ENCODE measurements at places on chromosomes 1 and 21.

DNA sequence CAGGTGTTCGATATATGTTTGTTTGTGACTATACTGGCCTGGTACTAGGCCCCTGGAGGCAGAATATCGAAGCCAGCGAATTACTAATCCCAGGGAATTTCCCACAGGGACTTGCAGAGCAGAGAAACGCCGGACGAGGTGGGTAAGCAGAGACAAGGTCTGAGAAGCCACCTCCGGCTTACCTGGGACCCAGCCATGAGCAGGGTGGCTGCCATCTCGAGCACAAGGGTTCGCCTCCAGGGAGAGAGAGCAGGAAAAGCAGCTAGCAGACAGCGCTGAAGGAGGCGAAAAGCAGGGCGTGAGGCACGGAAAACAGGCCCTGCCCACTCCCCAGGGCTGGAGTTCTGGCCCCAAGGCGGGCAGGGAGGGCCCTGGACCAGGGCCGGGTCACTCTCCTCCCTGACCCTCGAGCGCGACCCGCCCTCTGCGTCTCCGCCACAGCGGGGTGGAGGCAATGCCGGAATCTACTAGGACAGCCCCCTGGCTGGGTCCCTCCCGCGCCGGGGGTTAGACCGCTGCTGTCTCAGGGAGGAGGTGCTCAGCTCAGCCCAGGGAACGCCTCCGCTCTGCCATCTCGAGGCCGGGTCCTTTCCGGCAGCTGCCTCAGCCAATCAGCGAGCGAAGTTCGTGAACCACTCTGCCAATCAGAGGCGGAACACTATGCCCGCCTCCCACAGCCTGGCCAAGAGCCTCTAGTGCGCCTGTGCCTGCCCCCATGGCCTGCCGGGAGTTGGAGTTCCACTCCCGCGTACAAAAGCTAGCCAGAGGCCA, 1.7 kb downstream of the ZNF436 start:
- DNase-seq: peak; percentile 96

DNA sequence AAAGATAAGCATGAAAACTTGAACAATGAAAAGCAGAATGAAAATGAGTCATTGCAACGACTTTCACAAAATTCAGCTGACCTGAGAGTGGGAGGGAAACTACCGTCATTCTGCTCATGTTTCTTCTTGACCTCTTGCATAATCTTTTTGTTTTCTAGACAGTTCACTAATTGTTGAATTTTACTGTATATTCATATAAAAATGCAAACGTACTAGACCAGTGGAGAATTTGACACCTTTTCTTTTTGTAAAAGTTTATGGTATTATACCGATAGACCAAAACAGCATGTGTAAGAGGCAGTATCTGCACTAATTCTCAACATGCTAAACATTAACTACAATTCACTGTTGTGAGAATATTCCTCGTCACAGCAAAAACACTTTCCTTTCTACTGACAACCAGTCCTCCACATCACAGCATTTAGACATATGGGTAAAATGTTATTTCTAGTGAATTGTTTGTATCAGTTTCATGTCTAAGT, 137.8 kb downstream of the GREM2 start:
- DNase-seq: no peak

GRCh38 chr1:192747301-192747700, 61.5 kb upstream of the RGS2 start:
- no peak for DNase-seq

- DNase-seq: no peak
Measured at GRCh38 chr1:187143783-187144182, 315.0 kb downstream of the PLA2G4A start.

GRCh38 chr1:203328714-203329122, 22.2 kb downstream of the FMOD start:
- no peak for DNase-seq

DNA sequence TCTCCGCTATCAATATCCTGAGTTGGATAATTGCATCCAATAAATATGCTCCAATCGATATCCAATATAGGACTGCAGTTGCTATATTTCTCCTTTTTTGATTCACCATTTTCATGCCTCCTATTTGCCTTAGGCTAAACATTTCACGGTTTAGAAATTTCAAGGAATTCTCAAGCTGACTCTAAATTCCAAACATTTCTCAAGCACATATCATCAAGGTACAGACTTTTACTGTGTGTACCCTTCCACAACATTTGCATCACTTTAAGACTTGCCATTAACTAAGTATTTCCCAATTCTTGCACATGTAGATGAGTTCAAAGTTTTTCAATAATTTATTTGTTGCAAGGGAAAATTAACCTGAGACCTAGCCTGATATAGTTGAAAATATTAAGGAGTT, 795.2 kb upstream of the TMPRSS15 start:
- no peak for DNase-seq

DNA sequence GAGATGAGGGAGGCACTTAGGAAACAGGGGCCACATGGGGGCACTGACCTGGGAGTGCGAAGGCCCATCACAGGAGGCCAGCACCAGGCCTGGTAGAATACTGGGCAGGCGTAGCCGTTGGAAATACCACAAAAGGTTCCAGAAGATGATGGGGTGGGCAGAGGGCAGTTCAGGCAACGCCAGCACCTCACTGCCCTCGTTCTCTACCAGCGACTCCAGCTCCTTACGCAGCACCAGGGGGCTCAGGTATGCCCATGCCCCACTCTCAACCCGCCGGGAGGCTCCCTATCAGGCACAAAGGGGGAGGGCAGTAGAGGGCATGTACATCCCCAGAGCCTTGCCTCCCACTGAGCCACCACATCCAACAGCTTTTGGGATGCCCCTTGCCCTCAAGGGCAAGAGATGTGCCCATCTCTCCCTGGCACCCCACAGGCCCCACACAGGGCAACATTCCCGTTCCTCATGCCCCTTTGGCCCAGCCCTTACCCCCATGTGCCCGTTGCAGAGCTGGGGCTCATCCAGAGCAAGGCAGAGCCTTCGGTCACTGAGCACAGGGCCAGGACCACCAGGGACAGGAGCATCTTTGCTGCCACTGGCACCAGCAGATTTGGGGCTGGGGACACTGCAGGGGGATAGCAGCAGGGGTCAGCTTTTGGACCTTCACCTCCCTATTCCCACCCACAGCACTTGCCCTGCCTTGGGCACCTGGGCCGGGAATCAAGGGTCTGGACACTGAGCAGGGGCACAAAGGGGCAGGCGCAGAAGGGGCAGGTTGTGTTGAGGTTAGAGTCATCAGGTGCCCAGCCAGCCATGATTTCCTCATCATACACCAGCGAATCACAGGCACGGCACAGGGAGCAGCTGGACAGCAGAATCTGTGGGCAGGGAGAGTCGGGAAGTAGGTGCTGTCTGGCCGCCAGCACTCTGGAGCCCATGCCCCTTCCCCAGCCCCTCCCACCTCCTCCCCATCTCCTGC, 9.7 kb upstream of the GATAD2B start:
- DNase-seq: no peak

- DNase-seq: no peak
Measured at GRCh38 chr1:39745016-39745670, 6.5 kb downstream of the PPIE start.

- no peak for DNase-seq
Measured at GRCh38 chr1:185594786-185595410, 139.3 kb upstream of the HMCN1 start.

DNA sequence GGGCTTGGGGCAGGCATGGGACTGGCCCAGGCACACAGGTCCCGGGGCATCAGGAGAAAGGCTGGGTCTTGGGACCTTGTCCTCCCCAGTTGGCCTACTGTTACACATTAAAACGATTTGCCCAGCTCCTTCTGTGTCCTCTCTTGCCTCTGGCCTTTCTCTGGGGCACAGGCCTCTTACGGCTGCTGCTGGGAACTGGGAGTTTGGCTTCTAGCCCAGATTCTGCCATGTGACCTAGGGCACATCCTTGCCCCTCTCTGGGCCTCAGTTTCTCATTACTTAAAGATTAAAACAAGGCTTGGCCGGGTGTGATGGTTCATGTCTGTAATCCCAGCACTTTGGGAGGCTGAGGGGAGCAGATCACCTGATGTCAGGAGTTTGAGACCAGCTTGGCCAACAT, 14.0 kb downstream of the KDF1 start:
- DNase-seq: no peak

DNA sequence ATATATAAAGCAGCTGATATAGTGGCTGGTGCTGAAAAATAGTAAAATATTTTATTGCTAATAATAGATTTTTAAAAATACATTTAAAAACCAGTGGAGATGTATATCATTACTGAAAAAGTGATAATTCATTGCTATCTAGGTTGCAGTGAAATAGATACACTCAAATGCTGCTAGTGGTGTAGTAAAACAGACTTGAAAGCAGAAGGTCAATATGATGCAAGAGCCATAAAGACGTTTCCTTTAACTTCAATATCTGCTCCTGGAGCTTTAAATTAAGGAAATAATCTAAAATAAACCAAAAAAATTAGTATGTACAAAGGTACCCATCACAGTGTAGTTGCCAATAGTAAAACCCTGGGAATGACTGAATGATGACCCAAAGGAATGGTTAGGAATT, 26.2 kb downstream of the RHEX start:
- DNase-seq: no peak

- DNase-seq: no peak
Measured at GRCh38 chr1:45879885-45880598, 76.6 kb downstream of the MAST2 start.

DNA sequence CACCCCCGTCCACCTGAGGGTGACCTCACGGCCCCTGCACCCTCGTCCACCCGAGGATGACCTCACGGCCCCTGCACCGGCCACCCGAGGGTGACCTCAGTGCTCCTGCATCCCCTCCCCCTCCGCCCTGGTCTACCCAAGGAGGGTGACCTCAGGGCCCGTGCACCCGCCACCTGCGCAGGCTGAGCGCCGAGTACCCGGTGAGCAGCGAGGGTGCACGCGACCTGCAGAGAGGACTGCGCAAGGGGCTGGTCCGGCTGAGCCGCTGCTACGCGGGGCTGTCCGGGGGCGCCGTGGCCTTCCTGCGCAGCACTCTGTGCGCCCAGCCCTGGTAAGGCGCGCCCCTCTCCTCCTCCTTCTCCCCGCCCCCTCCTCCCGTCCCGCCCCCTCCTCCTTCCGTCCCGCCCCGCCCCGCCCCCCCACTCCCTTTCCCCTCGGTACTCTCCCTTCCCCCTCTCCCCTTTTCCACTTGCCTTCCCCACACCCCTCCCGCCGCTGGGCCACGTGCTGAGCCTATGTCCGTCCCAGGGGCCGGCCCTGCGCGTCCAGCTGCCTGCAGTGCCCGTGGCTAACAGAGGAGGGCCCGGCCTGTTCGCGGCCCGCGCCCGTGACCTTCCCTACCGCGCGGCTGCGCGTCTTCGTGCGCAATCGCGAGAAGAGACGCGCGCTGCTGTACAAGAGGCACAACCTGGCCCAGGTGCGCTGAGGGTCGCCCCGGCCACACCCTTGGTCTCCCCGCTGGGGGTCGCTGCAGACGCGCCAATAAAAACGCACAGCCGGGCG, 28.4 kb downstream of the TRIM11 start:
- DNase-seq: no peak

DNA sequence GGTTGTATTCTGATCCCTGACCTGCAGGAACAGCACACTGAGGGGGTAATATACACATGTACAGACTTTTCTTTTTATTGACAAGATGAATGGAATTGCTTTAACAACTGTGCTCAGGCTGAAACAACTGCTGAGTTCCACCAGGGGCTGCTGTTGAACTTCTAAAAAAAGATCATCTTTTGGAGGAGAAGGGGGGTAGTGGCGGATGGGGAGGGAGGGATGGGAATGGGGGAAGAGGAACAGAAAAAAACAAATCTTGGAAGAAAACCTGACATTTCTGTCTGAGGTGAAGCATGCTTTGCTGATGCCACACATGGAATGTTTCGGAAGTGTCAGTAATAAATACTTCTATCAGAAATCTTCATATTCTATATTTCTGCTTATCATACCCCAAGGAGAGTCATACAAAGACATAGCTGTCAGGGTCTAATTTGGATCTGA, 75.0 kb downstream of the RWDD3 start:
- DNase-seq: no peak

GRCh38 chr1:64917328-64917861, 49.0 kb downstream of the JAK1 start:
- no peak for DNase-seq
